CD4-positive, alpha-beta T cell treated with Interleukin-10 for 1 hour (primary cell): ENCODE measurements at places on chromosomes 7 and 10.

- no peak for DNase-seq
Measured at GRCh38 chr10:24777196-24777595, 53.5 kb upstream of the ARHGAP21 start.

- no peak for DNase-seq
Measured at GRCh38 chr10:98477861-98478260, 31.1 kb upstream of the HPS1 start.

DNA sequence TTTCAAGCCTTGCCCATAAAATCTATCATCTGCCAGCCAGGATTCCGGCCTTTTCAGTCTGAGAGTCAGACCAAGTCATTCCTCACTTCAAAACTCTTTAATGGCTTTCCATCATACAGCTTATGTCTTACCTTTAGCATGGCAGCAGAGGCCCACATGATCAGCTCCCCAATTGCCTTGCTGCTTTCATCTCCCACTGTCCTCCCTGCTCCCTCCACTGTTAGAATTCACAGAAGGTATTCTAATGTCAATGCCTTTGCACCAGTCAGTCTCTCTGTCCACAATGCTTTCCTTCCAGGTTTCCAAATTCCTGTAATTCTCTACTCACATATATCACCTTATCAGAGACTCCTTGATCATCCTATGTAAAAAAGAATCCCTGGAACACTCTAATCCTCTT, 37.2 kb downstream of the SEMA3E start:
- DNase-seq = no peak

GRCh38 chr10:21978191-21978862, 25.2 kb downstream of the DNAJC1 start:
- no peak for DNase-seq

DNA sequence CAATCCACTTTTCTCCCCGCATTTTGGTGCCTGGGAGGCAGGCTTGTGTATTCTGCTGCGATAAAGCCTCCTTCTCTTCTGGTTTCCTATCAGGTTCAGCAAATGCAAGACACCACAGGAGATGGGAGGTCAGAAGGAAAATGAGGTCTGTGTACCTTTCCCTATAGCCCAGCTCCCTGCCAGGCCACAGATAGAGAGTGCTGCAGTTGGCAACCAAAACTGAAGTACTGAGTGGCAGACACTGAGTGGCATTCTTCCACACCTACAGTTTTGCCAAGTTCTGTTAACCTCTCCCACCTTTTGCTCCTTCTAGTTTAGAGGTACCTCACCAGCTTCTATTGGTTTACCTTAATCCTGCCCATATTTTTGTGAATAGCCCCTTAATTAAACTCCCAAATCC, 948.4 kb downstream of the SORCS1 start:
- no peak for DNase-seq

GRCh38 chr10:2145926-2146478, 408.7 kb upstream of the ADARB2 start:
- DNase-seq = no peak

- no peak for DNase-seq
Measured at GRCh38 chr7:68200051-68200670, 1203.5 kb downstream of the TYW1 start.

DNA sequence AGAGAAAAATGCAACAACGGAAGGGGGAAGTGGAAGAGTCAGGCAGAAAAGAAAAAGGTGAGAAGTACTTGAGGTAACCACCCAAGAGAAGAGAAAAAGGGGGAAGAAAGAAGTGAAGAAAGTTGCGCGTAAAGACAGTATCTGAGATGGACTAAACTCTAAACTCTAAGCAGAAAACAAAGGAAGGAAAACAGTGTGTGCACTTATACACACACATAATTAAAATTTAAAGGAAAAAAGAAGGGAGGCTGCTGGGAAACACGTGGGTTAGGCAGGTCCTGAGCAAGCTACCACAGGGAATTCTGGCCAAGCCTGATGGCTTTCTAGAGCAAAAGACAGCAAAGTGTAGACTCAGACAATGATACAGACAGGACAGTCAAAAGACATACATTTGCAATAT, 78.0 kb downstream of the UBE2H start:
- no peak for DNase-seq

DNA sequence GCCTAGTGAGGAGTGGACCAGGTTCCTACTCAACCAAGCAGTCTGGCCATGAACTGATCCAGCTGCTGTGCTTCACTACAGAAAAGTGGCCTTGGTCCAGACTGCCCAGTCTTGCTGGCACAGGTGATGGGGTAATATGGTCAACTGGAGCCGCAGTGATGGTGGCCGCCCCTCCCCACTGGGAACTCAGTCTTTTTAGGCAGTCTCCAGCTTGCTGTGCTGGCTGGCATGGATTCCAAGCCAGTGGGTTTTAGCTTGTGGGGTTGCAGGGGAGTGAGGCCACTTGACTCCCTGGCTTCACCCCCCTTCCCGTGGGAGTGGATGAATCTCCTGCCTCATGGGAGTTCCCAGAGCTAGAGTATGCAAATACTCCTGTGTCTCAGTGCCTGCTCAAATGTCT, 52.7 kb upstream of the CDK6 start:
- no peak for DNase-seq

GRCh38 chr7:18778594-18778993, 283.0 kb downstream of the HDAC9 start:
- DNase-seq = no peak

GRCh38 chr7:25360451-25360850, 132.2 kb upstream of the NPVF start:
- no peak for DNase-seq

DNA sequence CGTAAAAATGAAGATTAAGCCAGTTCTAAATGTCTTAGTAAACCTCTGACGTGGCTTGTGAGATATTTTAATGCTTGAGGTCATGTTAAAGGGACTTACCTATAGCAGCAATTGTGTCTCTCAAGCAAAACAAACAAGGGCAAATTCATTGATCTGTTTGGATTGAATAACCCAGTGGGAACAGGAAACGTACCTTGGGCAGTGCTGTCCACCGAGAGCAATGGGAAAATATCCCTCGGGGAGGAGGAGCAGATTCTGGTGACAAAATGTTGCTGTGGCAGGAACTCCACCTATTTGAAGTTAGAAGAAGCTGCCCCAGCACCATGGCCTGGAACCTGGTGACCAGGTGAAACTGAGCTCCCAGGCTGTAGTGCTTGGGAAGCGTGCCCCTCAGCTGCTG, 107.1 kb upstream of the FZD8 start:
- no peak for DNase-seq

- DNase-seq = no peak
Measured at GRCh38 chr7:115937960-115938359, 92.6 kb downstream of the TFEC start.

DNA sequence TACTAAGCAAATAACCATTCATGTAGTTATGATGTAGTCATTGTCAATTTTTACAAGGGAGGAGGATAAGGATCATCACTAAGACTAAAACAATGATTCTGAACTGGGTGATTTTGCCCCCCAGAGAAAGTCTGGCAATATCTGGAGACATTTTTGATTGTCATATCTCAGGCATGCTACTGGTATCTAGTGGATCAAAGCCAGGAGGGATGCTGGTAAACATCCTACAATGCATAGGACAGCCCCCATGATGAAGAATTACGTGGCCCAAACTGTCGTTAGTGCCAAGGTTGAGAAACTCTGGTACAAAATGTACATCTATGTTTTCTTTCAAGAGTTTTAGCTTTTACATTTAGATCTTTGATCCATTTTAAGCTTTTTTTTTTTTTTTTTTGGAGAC, 57.3 kb downstream of the GBF1 start:
- DNase-seq = no peak

GRCh38 chr7:25861164-25861496, 290.9 kb upstream of the NFE2L3 start:
- DNase-seq = no peak

DNA sequence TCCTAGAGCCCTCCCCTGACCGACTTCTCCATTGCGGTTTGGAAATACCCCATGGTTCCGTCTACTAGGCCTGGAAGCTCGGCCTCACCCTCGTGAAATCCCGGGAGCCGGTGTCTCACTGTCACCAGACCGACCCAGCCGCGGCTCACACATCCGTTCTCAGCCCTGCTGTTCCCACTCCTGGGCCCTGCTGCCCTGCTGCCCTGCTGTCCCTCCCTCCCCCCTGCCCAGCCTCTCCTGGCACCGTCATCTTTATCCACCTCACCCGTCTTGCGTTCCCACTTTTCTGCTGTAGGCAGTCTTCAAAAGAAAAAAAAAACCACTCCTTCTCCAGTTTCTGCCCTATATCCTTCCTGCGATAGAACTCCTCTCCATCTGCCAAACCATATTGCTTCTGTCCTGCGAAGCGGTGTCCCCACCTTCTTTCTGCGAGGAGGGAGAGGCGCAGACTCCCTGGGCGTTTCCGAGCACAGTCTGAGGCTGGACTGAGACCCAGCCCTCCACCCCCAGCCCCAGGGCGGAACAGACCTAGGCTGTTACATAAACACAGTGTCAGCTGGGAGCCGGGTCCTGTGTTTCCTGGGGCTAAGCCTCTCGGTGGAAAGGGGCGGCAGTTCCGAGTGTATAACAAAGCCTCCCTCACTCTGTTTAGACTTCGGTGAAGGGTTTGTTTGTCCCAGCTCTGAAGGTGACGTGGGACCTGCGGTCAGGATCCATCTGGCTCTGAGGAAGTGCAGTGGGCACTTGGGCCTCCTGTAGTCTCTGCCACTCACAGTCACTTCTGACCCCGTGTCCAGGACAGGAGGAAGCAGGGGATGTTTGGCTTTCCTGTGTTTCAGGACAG, 2.8 kb downstream of the AGAP3 start:
- no peak for DNase-seq

DNA sequence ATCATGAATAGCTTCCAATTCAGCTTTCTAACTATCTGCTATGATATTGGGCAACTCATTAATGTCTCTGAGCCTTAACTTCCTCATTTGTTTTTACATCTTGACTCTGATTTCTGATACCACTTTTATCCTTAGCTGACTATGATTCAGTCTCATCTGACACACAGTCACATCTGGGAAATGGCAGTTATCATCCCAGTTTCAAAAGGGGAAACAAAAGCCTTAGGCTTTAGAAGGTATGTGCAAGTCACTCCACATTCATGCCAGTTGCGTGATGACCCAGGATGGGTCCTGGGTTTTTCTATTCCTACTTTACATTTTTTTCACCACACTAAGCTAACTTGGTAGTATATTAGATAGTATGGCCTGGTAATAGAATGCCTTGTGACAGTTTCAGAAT, 12.7 kb downstream of the SCIN start:
- no peak for DNase-seq

DNA sequence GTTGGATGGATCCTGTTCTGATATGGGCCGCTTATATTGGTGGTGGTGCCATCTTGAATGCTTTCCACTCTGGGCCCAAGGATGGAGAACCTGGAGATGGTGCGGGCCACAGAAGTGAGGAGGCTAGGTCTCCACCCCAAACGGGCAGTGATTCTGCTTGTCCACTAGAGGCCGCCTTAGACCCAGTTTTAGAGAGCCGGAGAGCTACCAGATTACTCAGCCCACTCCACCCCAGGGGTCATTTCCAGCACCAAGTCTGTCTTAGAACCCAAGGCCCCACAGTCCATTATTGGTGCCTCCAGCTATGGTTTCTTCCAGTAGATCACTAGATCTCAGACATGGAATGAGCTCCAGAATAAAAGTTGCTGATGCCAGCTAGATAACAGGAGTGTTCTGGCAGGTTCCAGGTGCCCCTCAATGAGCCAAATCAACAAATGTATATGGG, 11.8 kb upstream of the CAMK2G start:
- peak; percentile 80 for DNase-seq

GRCh38 chr10:71084818-71085126, 127.6 kb upstream of the UNC5B start:
- DNase-seq = no peak

GRCh38 chr7:18971839-18972238, 145.6 kb downstream of the TWIST1 start:
- no peak for DNase-seq

GRCh38 chr10:48519481-48520183, 85.2 kb downstream of the ARHGAP22 start:
- DNase-seq = no peak

DNA sequence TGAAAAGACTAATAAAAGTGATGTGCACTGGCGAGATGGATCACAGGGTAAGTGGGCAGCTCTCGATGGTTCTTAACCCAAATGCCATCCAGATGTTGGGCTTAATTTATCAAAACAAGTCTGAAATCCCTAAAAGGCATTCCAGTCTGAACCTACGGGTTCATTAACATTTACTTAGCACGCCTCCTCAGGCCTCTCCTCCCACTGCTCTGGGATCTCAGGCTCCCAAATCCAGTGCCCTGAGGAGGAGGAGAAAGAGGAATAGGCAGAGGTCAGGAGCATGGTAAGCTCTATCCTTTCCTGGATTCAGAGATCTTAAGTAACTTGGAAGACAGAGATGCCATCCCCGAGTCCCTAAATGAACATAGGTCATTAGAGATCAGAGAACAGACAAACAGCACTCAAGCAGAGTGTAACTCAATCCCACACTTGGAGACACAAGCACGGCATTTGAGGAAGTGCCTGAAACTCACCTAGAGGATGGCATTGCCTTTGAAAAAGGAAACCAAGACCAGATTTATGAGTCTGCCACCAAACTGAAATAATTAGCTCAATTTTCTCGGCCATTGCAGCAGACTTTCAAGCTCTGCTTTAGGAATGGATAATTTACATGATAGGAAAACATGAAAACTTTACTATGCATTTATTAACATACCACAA, 140.9 kb downstream of the CXCL12 start:
- no peak for DNase-seq

DNA sequence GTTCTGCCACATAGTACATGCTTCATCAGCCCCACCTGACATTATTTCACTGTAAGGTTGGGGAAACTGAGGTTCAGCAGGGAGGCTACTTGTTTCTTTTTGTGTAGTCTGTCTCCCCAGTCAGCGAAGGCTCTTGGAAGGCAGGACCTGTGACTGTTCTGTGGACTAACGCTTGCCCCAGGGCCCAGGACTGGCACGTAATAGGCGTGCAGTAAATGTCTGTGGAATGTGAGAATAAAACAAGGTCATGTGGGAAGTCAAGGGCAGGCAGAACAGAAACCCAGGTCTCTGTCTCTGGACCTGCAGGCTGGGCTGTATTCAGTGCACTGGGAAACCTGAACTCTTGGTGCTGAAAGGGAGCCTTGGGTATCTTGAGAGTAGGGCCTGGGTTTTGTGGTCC, 168.7 kb downstream of the RPS24 start:
- no peak for DNase-seq

DNA sequence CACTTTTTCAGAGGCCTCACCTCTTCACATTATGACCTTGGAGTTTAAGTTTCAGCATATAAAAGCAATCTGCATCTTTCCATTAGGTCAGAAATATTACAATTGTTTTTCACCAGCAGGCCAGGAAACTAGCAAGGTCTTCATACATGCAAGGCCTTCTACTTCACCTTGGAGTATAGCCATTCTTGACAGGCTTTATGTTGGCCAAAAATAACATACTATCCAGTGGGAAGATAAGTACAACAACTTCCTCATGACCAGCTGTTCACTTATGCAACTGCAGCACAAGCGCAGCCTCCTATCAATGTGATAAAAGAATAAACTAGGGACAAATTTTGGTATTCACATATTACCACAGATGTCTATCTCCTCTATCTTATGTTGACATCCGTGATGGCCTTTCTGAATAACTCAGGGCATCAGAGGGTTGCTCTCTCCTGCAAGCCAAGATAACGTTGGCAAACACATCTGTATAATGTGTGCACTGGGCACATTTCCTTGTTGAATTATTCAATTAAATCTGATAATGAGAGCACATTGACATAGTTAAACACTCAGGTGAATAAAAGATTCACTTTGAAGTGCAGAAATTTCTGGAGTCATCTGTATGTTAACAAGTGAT, 239.8 kb downstream of the FZD1 start:
- DNase-seq = no peak
